ENCODE measurements at places on chromosomes 3 and 15.

- DNase-seq = no peak
These were observed 37.3 kb downstream of the ANP32A start for GRCh38 chr15:68783226-68784058.

- DNase-seq = no peak
These were observed 4.7 kb downstream of the SEMA3G start for GRCh38 chr3:52440249-52440551.

- no peak for DNase-seq
These were observed 299.8 kb downstream of the SHQ1 start for GRCh38 chr3:72548461-72548860.

GRCh38 chr3:133991209-133991608 is 38.5 kb downstream of the SLCO2A1 start:
- DNase-seq = no peak

- no peak for DNase-seq
These were observed 68.6 kb downstream of the ITGB5 start for GRCh38 chr3:124818398-124819091.

DNA sequence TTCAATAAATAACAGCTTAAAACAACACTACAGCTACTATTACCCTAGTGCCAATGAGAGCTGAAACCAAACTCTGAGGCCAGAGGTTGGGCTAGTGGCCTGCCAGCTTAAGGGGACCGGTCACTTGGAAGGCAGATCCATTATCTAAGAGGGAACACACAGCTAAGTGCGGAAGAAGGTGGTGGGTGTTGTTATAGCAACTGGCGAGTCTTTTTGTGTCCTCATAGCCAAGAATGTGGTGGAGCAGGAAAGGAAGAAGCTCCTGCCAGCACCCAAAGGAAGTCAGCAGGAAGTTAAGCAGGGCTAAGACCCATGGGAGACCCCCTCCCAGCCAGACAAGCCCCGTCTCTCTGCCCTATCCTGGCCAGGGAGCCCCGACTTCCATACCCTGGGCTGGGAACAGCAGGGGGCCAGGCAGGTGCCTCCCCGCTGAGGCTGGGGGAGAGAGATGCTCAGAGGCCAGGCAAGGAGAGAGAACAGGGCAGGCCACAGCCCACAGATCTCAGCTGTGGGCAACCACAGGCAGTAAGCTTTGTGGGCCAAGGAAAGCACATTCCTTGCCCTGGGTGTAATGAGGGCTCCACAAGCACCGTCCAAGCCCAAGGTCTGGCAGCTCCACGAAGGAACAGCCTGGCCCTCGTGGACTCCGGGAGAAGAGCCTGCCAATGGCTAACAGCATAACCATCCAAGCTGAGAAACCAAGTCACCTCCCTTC is 34.0 kb upstream of the HRH1 start:
- DNase-seq = no peak
